ENCODE measurements at places on chromosomes 12 and 14.

- DNase-seq = no peak
Observed at GRCh38 chr12:119157978-119158377, 20.8 kb upstream of the HSPB8 start.

DNA sequence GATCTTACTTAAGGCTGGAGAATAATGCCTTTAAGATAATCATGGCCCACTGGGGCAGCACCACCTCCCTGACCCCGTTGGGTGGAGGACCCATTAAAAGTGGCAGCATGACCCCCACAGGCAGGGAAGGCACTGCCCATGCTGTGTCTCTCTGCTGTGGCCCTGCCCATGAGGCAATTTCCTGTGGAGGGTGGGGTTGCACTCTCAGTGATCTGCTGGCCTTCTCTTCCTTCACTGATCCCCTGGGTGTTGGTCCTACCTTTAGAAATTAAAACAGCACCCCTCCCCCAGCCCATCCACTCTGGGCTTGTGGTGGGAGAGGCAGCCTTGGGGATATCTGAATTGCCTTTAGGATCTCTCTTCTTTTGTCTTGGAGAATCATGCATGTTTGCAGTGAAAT, 17.3 kb downstream of the KLRK1 start:
- no peak for DNase-seq

- DNase-seq = no peak
Observed at GRCh38 chr12:32504591-32504990, 105.2 kb downstream of the FGD4 start.

GRCh38 chr12:47757840-47758583, 668 bp downstream of the RAPGEF3 start:
- peak; percentile 41 for DNase-seq

DNA sequence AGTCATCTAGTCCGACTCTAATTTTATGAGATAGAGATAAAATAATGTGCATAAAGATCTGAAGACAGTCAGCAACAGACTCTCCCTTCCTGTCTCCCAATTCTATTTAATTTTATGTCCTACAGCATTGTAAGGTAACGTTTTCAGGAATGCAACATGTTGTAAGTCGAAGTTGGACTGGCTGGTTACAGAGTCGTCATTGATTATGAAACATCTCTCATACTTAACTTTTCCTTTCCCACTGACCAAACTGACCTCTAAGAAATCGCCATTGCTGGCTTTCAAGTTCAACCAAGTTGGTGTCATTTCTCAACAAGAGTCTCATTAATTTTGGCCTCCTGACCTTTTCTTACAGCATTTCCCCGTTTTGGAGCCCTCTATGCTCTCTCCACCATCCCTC, 4.9 kb upstream of the RIC8B start:
- no peak for DNase-seq

DNA sequence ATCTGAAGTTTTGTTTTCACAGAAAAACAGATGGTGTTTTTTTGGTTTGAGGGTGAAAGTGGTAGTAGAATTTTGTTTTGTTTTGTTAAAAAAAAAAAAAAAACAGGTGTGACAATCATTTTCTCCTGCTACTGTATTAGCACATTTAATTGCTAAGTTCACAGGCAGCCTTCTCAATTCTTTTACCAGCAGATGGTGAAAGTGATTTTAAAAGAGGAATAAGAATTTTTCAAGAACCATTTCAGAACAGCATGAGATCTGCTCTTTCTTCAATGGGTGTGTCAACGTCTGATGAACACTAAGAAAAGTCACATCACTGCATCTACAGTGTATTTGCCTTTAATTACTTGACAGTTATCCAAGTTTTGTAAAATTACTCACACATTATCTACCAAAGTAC, 303.7 kb upstream of the USP15 start:
- no peak for DNase-seq

DNA sequence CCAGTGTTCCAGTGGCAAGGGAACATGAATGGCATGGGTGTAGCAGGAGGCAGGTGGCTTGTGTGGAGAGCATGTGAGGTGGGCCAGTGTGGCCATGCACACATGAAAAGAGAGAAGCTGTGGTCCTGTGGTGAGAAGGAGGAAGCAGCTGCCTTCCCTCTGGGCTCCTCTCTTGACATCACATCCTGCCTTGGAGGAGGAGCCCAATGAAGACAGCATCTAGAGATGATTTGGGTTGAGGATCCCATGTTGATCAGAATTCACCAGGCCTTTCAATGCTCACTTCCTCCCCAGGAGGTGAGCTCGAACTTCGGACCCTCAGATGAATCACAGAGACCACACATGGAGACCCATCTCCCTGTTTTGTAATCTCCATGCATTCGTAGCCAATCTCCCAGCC, 82.6 kb downstream of the LRRC74A start:
- no peak for DNase-seq

DNA sequence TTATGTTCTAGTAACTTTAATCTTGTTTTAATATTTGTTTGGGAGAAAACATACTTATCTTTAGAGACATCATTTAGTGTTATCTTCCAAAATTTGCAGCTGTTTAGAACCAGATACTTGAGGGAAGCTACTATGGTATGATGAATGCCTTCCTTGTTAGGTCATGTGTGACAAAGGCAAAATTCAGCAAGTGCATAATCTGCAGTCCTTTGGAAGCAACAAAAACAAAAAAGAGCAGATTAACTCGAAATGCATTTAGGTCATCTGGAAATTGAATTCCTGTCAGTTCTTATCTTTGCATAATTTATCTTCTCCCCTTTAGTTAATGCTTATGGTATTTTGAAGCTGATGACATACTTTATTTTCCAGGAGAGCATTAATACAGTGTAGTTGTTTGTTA, 3.5 kb downstream of the FBXO34 start:
- DNase-seq = no peak

DNA sequence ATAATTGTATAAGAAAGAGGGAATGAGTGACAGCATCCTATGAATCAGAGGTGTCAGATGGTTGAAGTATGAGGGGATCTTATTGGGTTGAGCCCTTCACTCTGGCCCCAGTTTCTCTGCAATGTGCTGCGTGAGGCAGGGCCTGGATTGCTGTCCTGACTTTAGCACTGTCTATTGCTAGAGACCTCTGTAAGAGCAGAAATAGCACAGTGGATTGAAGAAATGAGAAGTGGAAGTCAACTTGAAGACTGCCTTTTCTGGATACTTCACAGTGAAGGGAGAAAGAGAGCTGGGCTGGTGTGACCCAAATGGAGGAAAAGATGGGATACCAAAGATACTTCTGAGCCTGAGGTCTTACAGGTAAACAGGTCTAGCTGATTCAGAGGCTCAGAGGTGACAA, 5.8 kb downstream of the ASCL4 start:
- DNase-seq = no peak

DNA sequence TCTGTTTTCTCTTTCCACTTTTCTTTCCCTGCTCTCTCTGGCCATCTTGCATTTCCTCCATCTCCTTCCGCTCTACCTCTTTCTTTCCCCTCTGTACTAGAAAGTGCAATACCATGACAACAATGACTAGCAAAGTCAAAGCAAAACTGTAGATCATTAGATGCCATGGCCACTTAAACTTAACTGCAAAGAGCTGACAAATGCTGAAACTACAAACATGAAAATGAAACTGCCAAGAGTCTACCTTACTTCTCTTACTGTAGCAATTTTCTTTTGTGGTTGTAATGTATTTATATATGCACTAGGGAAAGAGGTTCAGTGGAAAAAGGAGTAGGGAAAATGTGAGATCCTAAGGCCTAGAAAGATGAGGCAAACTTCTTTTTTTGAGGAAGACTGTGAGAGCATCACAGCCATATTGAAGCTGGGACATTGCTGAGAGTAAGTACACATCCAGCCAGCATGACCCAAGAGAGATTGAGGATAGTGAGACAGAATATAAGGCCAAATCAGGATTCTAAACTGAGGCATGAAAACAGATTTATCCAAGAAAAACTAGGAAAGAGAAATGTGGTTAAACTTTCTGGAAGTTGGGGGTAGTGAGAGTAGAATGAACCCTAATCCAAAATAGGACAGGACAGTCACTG, 276.6 kb upstream of the NAV3 start:
- DNase-seq = no peak

DNA sequence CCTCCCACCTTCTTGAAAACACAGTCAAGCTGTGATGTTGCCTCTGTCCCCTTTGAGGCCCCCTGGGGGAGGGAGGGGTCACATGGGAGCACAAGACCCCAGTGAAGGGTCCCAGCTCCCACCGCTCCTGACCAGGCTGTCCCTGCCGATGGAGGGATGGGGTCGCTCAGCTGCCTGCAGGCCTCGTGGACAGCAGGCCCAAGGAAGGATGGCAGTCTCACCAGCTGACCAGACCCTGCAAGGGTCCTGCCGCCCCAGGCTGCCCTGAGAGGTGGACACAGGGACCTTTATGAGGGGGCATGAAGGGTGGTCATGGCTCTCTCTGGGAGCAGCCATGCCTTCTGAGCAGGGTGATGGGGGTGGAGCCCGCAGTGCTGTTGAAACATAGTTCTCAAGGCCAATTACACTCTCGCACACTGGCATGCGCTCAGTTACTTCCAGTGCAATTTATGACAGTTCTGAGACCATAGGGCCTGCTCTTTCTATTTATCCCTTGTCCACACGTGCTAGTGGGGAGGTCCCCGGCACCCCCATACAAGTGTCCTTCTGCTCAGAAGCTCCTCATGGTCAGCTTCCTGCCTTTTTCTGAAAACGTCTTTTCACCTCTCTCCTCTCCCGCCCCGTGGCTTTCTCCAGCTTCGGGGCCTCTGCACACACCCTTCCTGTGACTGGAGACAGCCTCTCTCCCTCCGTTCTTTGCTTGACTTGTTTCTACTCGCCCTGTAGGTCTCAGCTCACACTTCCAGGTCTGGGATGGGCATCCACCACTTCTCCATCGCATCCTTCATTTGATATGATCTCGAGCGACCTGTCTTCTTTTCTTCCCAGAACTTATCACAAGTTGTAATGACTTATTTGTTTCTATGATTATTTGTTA, 313.1 kb downstream of the ADGRD1 start:
- no peak for DNase-seq

- no peak for DNase-seq
Observed at GRCh38 chr14:74965486-74966153, 10.2 kb upstream of the PGF start.

- DNase-seq = peak; percentile 83
Observed at GRCh38 chr14:103910262-103910935, 17.9 kb upstream of the TDRD9 start.

- no peak for DNase-seq
Observed at GRCh38 chr12:50201987-50202521, 34.9 kb upstream of the CERS5 start.

GRCh38 chr12:130220706-130221100, 58.4 kb downstream of the FZD10 start:
- no peak for DNase-seq

GRCh38 chr12:87866578-87867292, 162.5 kb downstream of the C12orf50 start:
- no peak for DNase-seq

GRCh38 chr14:57274551-57274950, 5.8 kb downstream of the AP5M1 start:
- no peak for DNase-seq

DNA sequence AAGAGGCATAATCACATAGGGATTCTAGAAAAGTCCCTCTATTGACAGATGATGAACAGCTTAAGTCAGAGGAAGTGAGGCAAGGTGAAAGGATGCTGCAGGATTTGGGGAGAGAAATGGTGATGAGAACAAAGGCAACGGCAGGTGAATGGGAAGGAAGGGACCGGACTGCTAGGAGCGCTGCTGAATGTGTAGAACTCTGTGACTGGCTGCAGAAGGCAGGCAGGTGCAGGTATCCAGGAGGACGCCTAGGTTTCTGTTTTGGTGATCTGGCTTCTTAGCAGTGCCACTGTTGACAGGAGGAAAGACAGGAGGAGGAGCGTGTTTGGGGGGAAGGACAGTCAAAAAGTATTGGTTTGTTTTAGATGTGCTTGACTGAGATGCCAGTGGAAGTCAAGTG, 58.4 kb upstream of the TTC7B start:
- DNase-seq = no peak

DNA sequence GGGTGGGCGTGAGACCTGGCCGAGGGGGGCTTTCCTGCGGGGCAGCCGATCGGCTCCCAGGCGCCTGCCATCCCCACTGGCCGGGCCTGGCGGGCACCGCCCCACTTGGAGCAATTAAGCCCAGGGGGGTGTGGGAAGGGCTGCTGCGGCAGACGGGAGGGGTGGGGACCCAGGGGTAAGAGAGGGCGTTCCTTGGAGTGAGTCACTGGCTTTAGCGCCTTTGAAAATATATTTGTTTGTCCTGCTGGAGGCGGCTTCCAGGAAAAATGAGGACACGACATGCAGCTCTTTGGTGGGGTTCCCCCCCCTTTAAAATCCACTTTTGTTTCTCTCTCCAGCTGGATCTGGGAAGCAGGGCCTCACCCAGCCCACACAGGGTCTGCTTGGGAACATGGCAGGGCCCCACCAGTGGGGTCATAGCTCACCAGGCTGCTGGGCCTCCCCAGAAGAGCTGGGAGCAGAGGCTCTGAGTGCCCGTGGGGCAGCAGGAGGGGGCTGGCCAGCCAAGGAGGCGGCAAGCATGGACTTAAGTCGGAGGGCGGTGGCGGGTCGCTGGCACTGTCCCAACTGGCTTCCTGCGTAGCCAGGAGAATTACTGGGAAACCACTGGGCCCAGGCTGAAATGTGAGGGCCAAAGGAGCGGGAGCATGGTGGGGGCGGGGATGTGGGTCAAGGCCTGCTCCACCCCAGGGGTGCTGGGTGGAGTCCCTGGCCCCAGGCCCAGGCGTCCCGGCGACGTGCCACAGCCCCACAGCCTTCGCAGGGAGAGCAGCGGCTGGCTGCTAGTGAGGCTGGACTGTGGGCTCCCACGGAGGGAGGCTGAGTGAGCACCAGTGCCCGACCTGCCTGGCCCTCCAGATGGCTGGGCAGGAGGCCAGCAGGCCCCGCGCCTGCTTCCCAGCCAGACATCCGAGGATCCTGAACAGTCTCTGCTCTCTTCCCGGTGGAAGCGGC, 128.0 kb downstream of the RFLNA start:
- DNase-seq = peak; percentile 91

- no peak for DNase-seq
Observed at GRCh38 chr14:29822430-29822709, 105.3 kb downstream of the PRKD1 start.

GRCh38 chr12:89493670-89494302, 30.8 kb downstream of the GALNT4 start:
- DNase-seq = no peak

DNA sequence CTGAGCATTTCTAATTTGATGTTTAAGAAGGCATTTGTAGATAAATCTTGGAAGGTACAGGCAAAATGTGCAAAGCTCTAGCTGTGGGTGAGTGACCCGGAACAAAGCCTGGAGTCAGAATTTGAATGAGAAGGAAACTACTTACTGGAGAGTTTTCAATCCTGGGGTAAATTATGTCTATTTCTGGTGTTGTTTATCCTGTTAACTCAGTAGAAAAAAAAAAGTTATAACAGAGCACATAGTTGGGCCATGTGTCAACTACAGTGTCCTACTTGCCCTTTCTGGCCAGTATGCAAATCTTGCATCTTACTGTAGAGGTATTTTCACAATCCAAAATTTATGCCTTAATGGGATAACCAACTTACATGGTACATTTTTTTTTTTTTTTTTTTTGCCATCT, 182.3 kb downstream of the SYNE2 start:
- no peak for DNase-seq

DNA sequence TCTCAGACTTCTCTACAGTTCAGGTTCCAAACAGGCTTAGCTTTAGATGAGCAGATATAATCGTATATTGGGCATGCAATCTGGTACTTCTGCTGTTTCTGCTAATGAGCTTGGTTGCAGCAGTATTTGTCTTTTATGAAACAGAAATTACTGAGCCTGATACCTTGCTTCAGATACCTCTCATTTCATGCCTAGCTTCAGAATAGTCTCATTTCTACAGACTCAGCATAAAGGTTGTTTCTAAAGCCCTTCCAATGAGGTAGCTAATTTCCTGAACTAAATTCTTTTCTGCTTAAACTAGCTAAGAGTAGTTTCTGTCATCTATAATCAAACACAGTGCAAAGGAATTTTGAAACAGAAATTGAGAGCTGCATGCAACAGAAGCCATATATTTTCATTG, 275.0 kb upstream of the KITLG start:
- DNase-seq = no peak
